ENCODE measurements at places on chromosomes 11 and 22.

DNA sequence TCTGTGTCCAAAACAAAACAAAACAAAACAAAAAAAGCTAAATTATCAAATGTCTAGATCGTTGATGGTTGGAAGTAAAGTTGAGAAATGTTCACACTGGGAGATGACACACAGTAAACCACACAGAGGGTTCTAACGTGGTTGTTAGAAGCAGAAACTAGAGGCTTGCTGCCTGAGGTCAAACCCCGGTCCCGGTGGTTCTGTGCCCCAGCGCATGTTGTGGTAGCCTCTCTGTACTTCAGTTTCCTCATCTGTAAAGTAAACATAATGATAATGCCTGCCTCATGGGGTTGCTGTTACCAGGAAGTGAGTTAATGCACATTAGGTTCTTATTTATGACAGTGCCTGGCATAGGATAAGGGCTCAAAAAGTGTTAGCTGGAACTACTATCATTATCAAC lies 33.4 kb downstream of the PPARA start:
- DNase-seq = no peak

DNA sequence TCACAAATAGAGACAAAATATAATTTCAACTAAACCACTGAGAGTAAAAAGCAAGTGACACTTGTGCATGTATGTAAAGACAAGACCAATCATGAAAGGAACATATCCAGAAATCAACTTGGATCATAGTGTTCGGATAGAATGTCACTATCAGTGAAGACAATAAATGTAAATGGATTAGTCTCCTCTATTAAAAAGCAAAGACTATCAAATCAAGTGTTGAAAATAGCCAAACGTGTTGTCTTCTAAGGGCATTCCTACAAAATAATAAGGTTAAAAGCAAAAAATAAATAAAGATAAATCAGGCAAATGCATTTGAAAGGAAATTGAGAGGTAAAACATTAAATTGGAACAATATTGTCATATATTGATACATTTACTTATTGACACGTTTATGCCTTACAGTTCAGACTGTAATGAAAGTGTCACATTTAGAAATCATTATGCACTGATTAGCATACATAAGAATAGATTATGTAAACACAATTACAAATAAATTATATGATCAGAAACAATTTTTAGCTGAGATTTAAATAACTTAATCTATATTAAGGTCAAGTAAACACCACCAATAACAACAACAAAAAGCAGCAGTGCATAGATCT lies 1100.1 kb downstream of the BRD1 start:
- no peak for DNase-seq

GRCh38 chr22:30816413-30816812 lies 121.7 kb downstream of the OSBP2 start:
- DNase-seq = no peak

- DNase-seq = no peak
Measured at GRCh38 chr11:108289699-108290098, 66.8 kb downstream of the ATM start.

GRCh38 chr11:128503245-128503991 lies 83.9 kb downstream of the ETS1 start:
- no peak for DNase-seq

- no peak for DNase-seq
Measured at GRCh38 chr11:116459185-116460045, 313.4 kb downstream of the BUD13 start.

- DNase-seq = no peak
Measured at GRCh38 chr22:31332010-31332409, 14.1 kb downstream of the PATZ1 start.

DNA sequence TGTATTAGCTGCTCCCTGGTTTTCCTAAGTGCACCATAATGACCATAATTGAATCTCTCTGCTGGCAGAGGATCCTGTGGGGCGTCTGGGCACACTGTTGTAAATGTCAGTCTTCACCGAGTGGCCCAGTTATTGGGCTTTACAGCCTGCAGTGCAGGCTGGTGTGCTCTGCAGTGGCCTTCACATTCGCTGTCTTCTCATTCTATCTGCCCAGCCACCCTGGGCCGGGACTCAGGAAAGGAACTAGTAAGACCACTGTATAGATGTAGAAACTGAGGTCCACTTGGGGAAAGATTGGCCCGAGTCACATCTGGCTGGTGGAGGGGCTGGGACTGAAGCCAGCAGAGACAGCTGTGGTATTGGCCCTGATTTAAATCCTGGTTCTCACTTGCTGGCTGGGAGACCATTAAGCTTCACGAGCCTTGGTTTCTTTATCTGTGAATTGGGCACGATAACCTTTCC lies 49.3 kb downstream of the TSPAN18 start:
- no peak for DNase-seq

- peak; percentile 62 for DNase-seq
Measured at GRCh38 chr11:81237139-81237538, 1496.5 kb downstream of the FAM181B start.

DNA sequence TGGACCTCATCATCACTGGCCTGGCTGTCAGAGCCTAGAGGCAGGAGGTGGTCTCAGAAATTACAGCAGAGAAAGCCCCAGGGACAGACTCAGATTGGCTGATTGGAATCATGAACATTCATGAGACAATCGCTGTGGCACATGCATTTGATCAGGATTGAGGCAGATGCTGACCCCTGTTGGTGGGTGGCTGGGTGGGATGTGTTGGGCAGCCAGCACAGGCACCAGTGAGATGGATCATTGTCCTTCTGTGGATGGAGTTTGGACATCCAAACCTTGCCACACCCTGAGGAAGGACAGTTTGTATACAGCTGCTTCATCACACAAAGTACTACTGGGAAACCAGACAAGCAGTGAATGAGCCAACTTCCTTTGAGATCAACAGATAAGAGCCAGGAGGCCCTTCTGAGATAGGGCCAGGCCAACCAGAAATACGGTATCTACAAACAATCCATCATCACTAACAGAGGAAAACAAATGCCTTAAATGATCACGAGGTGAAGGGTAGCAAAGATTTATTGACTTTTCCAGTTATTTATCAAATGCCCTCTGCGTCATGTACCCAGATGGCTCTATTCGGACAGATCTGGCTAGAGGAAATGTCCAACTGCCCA lies 17.3 kb downstream of the COMMD9 start:
- no peak for DNase-seq

- peak; percentile 93 for DNase-seq
Measured at GRCh38 chr11:69636512-69637197, 4.3 kb upstream of the CCND1 start.

- no peak for DNase-seq
Measured at GRCh38 chr11:77346906-77347603, 45.6 kb upstream of the GDPD4 start.
